ENCODE measurements at places on chromosomes 1 and 21. TPM values are rescaled to one million over a fixed set of nuclear protein-coding genes. Genes with fewer than 3 reads are reported as not detected.

The KRTAP11-1 gene
- polyA plus RNA-seq = not detected

The UTS2 gene
- 0.36 TPM for polyA plus RNA-seq

The ACTA1 gene
- 13.2 TPM for polyA plus RNA-seq

- H3K27me3 ChIP-seq = no peaks in the 10 kb centered on the region
- no peaks in the 10 kb centered on the region for H3K36me3 ChIP-seq
- H3K4me1 ChIP-seq = no peaks in the 10 kb centered on the region
Measured at GRCh38 chr1:213464786-213465460, 413.9 kb downstream of the RPS6KC1 start.

DNA sequence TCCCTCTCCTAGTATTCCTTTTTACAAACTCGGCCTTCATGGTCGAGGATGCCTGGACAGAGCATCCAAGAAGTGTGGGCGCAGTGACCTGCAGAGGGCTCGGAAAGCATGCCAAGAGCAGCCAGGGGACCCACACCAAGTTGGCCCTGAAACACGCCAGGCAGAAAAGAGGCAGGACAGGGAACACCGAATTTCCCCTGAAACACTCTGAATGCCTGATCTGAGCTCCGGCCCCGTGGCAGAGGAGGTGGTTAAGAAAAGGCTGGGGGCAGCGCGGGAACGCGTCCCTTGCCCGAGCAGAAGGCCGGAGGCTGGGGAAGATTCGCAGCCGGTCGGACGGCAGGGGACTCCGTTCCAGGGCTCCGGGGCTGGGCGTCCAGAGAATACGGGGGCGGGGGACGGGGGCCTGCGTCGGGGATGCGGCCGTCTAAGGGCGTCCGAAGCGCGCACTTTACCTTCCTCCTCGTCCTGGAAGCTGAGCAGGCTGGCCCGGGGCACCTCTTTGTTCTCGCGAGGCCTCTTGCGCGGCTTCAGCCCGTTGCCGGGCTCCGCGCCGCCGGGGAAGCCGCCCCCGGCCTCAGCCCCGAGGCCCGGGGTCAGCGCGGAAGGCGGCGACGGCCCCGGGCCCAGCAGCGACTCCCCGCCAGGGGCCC lies 558 bp downstream of the PAXBP1 start:
- H3K4me1 ChIP-seq = no peaks in the 10 kb centered on the region
- peaks cover 22% of the 10 kb centered on the region for H3K36me3 ChIP-seq
- H3K27ac ChIP-seq = peak overlapping the region; percentile 87
- H3K27me3 ChIP-seq = no peaks in the 10 kb centered on the region
- peak; percentile 40 for DNase-seq

DNA sequence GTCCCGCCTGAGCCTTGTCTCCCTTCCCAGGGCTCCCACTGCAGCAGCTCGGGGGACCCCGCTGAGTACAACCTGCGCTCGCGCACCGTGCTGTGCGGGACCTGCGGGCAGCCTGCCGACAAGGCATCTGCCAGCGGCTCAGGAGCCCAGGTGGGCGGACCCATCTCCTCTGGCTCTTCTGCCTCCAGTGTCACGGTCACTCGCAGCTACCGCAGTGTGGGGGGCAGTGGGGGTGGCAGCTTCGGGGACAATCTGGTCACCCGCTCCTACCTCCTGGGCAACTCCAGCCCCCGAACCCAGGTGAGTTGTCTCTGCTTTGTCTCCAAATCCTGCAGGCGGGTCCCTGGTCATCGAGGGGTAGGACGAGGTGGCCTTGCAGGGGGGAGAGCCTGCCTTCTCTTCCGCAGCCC lies 14.9 kb upstream of the SEMA4A start:
- DNase-seq = no peak
- H3K4me1 ChIP-seq = no peaks in the 10 kb centered on the region
- H3K36me3 ChIP-seq = peaks cover 65% of the 10 kb centered on the region
- H3K27ac ChIP-seq = no peak overlapping the region
- H3K4me3 ChIP-seq = no peak overlapping the region
- H3K27me3 ChIP-seq = no peaks in the 10 kb centered on the region

DNA sequence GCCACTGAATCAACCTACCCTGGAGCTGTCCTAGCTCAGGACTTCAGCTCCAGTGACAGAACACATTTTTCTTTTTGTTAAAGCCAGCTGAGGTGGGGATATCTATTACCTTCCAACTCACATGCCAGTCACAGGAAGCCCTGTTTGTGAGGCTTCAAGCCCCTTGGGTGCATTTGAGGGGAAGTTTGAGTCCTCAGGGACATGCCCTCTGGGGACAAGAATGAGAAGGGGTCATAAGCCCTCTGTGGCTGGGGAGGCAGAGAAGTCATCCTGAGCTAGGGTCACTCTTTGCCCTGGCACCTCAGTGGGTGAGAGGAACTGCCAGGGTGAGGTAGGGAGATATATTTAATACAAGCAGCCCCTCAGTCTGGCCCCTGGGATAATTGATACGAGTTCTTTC lies 33.5 kb upstream of the CLDN14 start:
- H3K4me3 ChIP-seq = no peak overlapping the region
- H3K4me1 ChIP-seq = no peaks in the 10 kb centered on the region
- H3K27me3 ChIP-seq = peaks cover 14% of the 10 kb centered on the region
- no peaks in the 10 kb centered on the region for H3K36me3 ChIP-seq

DNA sequence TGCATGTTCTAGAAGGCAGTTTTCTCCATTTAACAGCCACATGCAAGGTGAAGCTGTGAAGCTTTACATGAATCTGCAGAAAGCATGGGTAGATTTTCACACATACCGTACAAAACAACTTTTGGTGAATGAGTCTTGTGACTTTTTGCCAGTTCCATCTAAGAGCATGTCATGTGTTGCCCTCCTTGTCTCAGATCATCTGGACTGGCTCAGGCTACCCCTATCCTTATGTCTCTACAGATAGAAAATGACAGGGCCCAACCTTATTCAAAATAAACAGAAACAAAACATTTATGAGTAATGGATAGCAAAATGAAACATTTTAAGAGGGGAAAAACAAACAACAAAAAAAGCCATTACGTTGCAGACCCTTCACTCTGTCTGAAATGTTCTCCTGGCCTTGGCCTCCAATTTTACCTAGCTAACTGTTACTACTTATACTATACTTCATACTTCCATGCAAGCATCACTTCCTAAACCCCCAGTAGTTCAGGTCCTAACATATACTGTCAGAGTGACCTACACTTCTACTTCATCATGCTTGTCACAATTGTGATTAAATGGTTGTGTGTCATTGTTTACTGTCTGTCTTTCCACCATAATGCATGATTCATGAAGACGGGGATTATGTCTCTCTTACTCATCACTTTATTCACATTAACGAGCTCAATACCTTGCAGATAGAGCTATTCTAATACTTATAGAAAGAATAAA lies 39.0 kb downstream of the LRRC8C start:
- DNase-seq = no peak
- no peaks in the 10 kb centered on the region for H3K27me3 ChIP-seq
- no peaks in the 10 kb centered on the region for H3K36me3 ChIP-seq
- H3K27ac ChIP-seq = no peak overlapping the region
- no peak overlapping the region for H3K4me3 ChIP-seq

DNA sequence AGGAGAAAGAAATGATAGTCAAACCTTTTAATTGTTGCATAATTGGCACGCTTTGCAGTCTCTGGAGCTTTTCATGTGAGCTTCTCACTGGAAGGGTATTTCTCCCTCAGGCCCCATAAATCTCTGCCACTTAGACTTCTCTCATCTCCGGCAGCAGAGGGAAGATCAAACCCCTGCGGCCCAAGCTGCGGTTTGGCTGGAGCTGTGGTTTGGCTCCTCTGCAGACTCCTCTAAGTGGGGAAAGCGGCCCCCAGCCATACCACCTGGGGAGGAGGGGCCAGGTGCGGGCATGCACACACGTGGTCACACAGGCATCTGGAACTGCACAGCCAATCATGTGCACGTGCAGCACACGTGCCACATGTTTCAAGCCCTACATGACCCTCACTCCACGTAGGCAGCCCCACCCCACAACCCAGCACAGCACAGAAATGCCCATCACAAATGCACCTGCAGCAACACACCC lies 58.3 kb downstream of the UBE2T start:
- H3K27ac ChIP-seq = no peak overlapping the region
- no peaks in the 10 kb centered on the region for H3K36me3 ChIP-seq
- H3K4me3 ChIP-seq = no peak overlapping the region
- H3K4me1 ChIP-seq = peaks cover 9% of the 10 kb centered on the region
- no peaks in the 10 kb centered on the region for H3K27me3 ChIP-seq

DNA sequence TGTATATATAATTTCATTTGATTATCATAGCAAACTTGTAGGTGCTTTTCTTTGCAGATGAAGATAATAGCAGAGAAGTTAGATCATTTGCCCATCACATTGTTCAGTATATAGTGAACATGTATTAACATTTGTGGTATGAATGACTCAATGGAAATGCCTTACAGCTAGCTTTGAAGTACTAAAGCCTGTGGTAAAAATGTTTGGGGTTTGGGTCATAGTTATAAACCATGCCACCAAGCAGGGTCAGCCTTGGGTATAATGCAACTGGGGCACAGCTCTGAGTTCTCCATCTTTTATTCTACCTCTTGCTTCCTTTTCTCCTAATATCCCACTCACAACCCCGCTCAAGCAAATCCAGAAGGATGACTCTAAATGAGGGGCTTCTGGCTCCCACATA lies 141.6 kb downstream of the KCNT2 start:
- H3K4me1 ChIP-seq = no peaks in the 10 kb centered on the region
- no peak overlapping the region for H3K27ac ChIP-seq
- no peak overlapping the region for H3K4me3 ChIP-seq
- no peak for DNase-seq
